ENCODE measurements at places on chromosomes 3 and 15.

DNA sequence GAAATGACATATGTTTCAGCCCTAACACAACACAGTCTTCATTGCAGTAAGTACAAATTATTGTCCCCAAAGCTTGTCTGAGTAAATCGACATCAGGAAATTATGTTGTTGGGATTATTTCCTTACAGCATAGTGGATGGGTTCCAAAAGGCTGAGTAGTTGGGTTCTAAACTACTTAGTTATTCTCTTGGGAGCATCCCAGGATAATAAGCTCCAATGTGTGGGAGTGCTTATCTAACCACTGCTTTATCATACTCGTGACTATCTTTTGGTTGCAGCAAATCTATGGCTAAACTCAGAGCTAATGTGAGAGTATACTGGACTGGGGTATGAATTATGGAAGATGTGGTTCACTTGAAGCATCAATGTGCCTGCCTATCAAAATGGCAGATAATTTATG lies 128.5 kb downstream of the RBMS3 start:
- no peak for DNase-seq

GRCh38 chr15:82914396-82914795 lies 38.1 kb downstream of the HOMER2 start:
- no peak for DNase-seq

DNA sequence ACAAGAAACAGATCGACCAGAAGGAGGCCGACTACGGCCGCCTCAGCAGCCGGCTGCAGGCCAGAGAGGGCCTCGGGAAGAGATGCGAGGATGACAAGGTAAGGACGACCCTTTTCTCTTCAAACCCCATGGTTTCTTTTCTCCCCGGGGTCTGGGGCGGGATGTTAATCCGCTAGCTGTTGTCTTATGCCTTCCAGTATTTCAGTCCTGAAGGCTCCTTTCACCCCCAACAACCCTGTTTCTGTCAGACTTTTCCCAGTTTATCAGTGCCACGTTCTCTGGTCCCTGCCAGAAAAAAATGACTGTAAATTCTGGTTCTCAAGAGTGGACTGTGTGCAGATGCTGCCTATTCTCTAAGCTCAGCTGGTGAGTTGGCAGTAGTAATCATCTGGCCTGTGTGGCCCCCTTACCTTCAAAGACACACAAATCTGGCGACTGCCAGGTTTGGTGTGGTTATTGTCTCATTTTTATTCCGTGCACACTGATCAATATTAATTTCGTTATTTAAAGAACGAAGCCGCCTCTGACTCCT lies 806 bp downstream of the GOLM2 start:
- DNase-seq: peak; percentile 11

GRCh38 chr15:25054943-25055342 lies 100.2 kb downstream of the SNRPN start:
- no peak for DNase-seq

DNA sequence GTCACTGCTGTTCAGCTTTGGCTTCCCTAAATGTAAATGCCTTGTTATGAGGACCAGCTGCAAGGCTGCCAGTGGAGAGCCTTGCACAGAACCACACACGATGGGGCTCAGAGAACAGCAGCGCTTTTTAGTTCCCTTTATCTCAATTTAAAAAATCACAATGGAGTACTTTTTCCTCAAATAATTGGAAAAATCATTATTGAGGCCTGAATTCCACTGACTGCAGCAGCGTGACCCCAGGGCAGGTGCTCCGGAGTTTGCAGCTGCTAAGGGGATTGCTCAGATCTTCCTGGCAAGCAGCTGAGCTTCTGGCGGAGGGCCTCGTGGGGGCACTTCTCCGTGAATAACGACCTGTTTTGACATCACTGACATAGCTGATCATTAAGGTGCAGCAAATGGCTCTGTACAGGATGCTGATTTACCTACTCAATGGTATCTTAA lies 245.6 kb upstream of the TRIM42 start:
- no peak for DNase-seq

DNA sequence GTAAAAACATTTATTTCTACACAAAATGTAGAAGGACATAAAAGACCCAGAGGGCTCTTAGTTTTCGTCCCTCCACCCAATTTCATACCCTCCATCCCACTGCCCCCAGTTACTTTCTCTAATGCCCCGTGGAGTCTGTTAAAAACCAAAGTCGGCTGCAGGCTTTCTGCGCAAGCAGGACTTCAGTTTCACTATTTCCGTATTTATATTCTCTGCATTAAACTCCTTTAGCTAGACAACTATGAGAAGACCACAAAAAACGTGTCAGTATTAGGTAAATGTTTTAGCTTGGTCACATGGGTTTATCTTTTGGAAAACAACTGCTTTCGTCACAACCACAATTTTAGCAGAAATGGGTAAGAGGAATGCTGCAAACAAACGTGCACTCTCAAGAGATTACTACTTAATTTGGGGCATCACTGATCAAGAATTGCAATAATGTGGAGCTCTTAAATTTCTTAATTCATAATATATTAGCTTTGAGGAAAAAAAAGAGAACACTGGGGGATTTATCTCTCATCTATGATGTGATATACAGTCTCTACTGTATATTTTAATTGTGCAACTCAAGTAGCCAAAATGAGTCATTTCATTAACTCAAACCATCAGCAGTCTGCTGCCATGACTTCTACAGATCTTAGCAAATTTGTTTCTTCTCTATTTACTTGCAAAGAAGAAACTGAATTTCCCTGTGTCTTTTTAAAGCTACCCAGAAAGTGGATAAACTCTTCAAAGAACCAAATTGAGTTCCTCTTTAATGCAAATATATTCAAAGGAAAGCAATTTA lies 740 bp upstream of the NSMCE3 start:
- DNase-seq: peak; percentile 48

DNA sequence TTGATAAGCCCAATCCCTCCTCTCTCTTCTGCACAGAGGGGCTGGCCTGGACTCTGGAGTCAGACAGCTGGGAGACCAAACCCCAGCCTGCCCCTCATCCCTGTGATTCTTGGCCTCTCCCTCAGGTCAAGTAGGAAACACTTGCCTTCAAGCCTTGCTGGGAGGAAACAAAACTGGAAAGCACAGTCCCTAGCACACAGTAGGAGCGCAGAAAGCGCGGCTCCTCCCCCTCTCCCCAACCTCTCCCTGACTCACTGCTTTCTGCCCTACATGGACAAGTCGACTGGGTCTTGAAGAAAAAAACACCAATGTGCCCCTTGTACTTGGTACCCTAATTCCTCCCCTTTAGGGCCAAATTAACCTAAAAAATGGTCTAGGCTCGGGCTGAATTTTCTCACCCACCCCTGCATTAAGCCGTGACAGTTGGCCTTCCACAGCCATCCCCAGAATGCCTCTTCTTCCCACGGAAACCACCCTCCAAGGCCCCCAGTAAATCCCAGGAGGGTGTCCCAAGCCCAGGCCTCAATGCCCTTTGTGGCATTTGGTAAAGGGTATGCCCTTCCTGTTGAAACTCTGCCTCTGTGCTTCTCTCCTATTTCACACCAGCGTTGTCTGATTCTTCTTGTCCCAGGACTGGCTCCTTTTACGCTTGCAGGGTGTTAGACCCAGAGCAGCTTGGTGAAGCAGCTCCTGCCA lies 11.3 kb upstream of the RAF1 start:
- DNase-seq: no peak

DNA sequence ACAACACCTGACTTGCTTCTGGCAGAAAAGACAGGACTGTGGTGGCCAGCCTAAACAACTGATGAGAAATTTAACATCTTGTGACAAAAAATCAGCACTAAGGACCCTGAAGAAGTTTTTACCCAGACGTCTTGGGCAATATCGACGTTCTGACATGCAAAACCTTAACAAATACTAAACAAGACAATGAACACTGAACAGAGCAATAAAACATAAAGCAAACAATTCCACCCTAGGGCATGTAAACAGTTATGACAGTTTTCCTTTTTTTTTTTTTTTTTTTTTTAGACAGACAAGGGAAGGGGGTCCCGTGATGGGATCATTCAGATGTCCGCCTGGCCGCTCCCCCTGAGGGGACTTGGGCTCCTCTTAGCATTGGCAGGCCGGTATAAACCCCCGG lies 738.0 kb downstream of the SI start:
- no peak for DNase-seq

DNA sequence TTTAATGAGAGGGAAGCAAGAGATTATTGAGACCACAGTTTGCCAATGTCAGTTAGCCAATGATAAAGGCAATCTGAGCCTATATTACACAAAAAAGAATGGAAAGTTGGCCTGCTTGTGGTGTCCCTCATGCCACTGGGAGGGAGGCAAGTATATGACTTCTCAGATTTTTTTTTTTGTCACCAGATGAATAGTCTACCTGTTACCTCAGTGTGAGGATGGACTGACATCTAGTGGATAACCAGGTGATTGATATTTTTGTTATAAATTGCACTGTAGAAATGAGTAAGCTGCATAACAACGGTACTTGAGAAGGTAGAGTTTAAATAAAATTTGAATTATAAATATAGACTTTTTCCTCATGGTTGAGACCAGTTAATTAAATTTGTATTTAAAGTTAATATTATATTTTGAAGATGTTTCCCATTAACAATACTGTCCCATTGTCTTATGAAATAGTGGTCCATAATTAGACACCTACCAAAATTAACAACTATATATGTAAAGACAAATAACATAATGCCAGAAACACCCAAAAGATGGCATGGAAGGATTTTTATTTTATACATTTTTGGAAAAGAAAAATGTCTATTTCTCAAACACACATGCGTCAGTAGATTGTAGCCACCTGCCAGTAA lies 237.8 kb upstream of the GADL1 start:
- DNase-seq: peak; percentile 54

- DNase-seq: no peak
Observed at GRCh38 chr3:46667061-46667621, 26.3 kb downstream of the ALS2CL start.

- peak; percentile 24 for DNase-seq
Observed at GRCh38 chr3:154334973-154335420, 10.7 kb upstream of the DHX36 start.

- no peak for DNase-seq
Observed at GRCh38 chr15:78837543-78837942, 26.3 kb upstream of the ADAMTS7 start.

- no peak for DNase-seq
Observed at GRCh38 chr3:175475765-175476164, 616.6 kb downstream of the NAALADL2 start.

DNA sequence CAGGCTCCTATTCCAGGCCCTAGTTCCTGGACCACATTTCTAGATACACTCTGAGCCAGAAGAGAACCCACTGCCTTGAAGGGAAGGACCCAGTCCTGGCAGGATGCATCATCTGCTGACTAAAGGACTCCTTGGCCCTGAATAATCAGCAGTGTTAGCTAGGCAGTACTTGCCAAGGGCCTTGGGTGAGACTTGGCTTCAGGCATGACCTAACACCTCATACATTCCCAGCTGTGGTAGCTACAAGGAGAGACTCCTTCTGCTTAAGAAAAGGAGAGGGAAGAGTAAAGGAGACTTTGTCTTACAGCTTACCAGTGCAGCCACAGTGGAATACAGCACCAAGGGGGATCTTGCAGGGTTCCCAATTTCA lies 26.4 kb downstream of the PEAK1 start:
- DNase-seq: no peak

GRCh38 chr3:192655040-192655439 lies 72.3 kb downstream of the FGF12 start:
- no peak for DNase-seq

DNA sequence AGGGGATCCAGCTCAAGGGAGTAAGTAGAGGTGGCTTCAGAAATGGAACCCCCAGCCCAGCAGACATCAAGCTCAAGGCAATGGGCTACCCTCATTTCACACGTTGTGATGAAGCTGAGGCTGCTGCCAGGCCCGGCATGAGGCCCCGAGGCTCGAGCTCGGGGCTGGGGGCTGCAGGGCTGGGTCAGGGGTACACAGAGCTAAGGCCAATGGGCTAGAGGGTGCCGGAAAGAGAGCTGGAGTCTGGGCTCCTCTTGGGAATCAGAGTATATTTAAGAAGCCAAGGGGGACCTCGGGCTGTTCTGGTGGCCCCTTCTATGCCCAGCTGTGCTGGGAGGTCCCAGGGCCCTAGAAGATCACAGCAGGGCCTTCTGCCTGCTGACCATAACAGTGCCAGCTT lies 7.4 kb downstream of the PRSS50 start:
- DNase-seq: no peak

- DNase-seq: no peak
Observed at GRCh38 chr15:70576276-70576675, 187.1 kb downstream of the UACA start.

- DNase-seq: peak; percentile 13
Observed at GRCh38 chr3:161108840-161109239, 3.7 kb upstream of the B3GALNT1 start.

DNA sequence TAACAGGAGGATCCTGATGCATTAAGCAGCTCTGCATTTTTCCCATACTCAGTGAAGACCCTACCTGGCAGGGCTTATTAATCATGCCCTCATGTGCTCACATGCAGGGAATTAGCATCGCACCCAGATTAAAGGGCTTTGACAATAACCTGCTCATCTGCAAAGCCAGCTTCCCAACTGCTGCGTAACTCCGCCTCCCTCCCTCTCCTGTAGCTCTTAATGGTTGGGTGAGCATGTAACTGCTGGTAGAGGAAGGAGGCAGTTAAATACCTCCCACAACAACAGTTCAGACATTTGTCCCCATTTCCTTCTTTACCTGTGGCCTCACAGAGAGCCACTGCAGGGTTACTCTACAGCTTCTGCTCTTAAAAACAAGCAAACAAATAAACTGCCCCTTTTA lies 203.6 kb upstream of the WNT5A start:
- no peak for DNase-seq

DNA sequence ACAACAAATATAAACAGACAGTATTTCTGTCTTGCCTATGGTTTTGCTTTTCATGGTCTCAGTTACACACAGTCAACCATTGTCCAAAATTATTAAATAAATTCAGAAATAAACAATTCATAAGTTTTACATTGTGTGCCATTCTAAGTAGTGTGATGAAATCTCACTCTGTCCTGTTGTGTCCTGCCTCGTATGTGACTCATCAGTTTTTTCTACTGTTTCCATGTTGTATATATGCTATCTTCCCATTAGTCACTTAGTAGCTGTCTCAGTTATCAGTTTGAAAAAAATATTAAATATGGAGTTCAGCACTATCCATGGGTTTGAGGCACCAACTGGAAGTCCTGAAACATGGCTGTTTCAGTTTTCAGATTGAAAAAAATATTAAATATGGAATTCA lies 282.4 kb upstream of the GRM7 start:
- no peak for DNase-seq

GRCh38 chr3:140449413-140450256 lies 228.2 kb upstream of the TRIM42 start:
- DNase-seq: no peak

DNA sequence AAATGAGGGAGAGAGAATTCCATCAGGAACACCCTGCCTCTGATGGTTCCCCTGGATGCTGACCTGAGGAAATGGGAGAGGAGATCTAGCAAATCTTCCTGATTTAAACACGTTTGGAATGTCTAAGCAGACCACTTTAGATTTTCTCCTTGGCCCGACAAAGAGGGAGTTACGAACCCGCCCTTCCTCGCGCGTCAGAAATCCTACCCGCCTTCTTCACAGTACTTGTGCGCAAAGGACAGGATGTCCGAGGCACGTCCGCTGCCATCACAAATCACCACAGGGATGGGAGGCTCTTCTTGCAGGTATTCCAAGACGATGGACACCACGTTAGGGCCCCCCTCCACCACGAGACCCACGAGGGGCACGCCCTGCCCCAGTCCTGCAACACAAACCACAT lies 38.6 kb downstream of the TRPM1 start:
- DNase-seq: no peak

Data from NB4 (cell line).